ENCODE measurements at places on chromosomes 7 and 10.

GRCh38 chr7:141208539-141208938, 134.7 kb downstream of the TMEM178B start:
- peak; percentile 84 for DNase-seq

DNA sequence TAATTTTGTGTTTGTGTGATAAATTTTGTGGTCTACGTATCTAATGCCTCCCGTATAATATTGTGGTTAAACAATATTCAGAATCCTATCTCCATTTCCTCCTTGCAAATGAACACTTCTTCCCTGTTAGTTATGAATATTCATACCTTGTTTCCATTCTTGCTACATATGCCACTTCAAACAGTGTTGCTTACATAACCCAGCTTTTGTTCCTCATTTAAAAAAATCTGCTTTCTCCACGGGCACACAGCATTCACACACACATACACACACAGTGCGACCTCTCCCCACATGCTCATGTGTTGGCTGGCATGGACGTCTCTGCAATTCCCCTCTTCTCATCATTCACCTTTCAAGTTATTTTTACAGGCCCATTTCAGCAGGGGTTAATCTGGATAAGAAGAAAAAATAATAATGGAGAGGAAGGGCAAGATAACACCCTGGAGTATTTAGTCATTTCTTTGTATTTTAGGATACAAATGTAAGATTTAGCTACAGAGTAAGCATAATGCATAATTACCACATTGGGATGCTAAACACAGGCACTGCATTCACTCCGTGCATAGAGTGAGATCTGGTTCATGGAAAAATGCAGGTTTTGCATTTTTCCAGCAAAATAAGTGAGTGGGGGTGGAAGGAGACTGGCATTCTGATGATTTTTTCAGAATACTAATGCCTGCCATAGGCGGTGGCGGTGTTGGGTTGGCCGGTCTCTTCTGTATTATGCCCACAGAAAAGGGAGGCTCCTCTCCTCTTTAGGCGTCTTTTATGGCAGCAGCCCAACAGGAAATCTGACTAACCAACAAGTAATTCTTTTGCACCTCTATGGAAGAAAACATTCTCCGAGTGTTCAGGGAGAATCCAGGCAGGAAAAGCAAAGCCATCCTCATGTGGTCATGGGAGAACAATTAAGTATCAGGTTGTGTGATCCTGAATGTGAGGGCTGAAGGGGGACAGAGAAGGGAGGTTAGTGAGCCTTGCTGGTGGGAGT, 31.7 kb upstream of the ELMO1 start:
- no peak for DNase-seq

- no peak for DNase-seq
Observed at GRCh38 chr7:41241641-41242040, 461.2 kb downstream of the INHBA start.

DNA sequence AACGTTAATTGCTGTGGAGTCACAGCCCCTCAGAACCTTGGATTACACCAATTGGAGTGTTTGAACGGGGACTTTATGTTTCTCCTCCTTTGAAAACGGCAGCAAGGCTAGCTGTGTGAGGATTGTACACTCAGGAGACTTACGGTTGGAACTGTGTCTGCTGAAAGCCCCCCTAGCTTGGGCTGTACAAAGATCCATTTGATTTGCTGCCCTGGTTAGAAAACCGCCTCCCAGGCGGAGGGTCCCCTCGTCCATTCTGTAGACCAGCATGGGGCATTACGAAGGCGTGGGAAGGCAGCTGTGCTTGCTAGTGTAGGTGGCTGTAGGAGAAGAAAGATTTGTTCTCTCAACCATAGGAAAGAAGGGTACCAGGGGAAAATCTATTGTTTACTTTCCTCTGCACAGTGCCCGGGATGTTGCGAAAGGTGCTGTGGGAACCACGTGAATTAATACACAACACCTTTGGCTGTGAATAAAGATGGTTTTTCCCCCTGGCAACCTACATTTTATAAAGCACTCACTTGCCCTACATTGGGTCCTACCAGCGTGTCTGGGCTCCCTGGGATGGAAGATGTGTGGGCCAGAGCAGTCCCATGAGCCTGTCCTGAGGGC, 73.4 kb upstream of the BTBD16 start:
- no peak for DNase-seq

DNA sequence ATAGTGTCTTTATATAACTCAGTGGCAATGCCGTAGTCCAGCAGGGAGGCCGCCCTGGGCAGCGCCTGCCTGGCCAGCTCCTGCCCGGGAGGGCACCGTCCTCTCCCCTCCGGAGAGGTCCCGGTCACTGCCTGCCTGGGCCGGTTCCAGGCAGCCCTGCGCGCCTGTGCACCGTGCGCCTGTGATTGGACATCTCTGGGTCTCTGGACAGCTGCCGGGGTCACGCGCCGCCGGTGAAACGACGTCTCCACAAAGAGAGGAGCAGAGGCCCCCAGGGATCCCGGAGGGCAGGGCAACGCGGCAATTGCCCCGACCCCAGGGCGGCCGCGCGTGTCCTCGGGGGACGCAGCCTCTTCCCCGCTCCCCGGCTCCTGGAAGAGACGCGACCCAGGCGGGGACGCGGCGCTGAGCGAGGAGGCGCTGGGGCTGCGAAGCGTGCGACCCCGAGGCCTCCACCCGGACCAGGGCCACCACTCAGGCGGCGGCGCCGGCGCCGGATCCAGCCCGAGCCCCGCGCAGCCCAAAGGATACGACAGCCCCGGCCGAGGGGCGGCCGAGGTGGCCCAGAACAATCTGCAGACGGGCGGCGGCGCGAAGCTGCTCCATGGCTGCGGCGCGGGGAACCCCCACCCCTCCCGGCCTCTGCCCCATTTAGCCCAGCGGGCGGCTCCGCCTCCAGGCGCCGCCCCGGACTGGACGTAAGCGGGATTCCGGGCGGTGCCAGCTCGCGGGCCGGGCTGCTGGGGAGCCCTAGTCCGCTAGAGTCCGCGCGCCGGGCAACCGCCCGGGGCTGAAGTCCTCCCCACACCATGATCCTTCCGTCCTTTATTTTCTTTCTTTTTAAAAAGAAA, at the start of gene PHYH:
Gene PHYH, minus strand, starts transcription at position 628 of the 851 bp plus-strand sequence. Its CDS starts 22 bp downstream, at position 606.
- peak; percentile 2 for DNase-seq

Measured in NCI-H2107 (cell line).